GDM1 (cell line): ENCODE measurements at places on chromosomes 13 and 19.
A peak's percentile ranks its signal among the peaks of the same experiment; 100 is the strongest.

GRCh38 chr19:9885077-9885552, 50.0 kb downstream of the PIN1 start:
- no peak for DNase-seq

DNA sequence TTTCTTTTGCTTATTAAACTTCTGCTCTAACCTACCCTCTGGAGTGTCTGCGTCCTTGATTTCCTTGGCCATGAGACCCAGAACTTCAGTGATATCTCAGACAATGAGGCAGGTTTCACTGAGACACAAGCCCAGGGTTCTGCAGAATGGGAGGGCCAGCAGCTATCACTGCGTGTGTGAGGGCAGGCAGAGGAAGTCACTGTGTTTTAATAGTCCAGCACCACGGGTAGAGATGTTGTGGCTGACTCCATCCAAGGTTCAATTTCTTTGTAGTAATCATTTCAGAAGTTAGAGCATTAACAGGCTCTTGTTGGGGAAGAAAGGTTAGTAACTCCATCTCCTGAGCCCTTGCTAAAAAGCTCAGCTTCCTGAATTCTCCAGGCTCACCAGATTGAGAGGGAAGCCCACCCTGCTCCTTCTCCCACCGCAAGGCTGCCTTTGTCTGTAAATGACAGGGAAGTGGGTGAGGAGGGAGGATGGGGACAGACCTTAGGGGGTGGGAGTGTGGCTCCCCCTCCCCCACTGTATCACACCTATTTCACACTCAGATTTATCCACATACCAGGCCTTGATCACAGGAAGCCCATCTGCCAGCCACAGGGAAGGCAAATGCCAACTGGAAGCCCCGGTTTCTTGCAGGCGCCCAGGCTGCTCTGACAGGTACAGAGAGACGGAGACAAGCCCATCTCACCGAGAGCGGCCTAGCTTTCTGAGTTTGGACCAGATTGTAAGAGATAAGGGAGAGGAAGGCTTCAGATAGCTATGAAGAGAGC, 2.1 kb downstream of the C19orf12 start:
- DNase-seq: no peak

GRCh38 chr13:107743526-107743925, 471.8 kb downstream of the LIG4 start:
- DNase-seq: no peak

DNA sequence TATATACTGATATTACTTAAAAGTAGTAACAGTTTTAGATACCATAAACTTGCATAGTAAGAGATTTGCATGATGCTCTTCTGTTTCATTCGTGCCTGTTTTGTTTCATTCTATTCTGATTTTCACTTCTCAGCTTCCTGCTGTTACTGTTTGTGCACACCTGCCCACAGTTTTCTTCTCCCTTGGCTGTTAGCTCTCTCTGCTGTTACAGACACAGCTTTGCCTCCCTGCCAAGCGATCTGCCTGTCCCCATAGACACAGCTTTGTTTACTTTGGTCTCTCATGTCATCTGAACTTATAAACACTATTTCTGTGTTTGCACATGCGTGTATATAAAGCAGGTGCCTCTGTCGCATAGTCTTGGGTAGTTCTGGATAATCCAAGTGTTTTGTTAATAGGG, 21.4 kb upstream of the UPF3A start:
- no peak for DNase-seq

DNA sequence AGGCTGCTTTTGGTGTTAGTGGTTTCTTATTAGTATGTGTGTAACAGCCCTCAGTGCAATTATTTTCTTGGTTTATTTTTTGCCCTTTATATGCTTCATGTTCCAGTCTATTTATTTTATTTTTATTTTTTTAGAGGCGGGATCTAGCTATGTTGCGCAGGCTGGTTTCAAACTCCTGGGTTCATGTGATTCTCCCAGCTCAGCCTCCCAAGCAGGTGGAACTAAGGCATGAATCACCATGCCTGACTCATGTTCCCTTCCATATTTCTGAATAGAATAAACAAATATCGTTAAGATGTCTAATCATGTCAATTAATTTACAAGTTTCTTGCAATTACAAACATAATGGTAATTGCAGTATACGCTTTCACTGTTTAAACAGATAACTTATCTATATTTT, 11.7 kb downstream of the SKA3 start:
- no peak for DNase-seq

- no peak for DNase-seq
Measured at GRCh38 chr13:109418111-109418510, 368.3 kb downstream of the IRS2 start.

DNA sequence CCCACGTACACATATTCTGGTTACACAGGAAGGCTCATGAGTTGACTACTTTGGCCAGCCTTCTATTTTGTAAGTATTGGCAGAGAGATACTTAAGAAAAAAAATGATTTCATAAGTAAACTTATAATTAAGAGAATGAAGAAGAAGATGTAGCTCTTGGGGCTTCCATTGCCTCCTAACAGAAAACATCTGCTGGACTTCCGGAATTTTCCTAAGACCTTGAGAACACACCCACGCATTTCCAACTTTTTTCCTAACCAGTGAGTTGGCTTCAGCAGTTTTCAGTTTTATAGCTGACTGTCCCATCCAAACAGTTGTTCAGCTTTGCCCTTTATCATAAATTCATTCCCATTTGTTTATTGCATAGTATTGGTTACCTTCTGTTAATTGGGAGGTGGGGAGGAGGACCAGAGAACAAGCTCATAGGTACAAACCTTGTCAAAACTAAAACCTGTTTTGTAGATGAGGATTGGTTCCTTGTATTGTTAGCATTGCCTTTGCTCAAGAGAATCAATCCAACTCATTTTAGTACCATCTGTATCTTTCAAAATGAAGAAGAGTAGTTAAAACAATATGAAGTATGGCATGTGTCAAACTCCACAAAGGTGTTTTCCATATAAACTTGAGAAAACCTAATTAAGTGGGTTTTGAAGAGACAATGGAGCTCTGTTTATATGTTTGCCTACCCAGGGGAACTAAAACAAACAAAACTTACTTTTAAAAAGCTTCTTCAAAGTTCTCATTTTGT, 93.9 kb downstream of the COL4A2 start:
- DNase-seq: no peak

DNA sequence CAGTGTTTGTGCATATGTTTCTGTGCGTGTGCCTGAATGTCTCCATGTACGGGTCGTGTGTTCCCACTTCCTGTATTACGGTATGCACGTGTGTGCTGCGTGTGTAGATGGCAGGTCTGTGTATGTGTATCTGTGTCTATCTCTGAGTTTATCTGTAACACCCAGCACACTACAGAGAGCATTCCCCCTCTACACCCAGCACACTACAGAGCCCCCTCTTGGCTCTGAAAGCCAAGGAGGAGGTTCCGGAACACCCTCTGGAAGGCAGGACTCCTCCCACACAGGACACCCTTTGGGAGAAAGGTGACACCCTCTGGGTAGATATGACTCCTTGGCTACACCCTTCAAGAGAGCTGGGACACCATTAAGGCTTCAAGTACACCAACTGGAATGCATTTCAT, 2.1 kb upstream of the ERFL start:
- no peak for DNase-seq

- no peak for DNase-seq
Measured at GRCh38 chr13:110618167-110618566, 2.8 kb downstream of the NAXD start.

DNA sequence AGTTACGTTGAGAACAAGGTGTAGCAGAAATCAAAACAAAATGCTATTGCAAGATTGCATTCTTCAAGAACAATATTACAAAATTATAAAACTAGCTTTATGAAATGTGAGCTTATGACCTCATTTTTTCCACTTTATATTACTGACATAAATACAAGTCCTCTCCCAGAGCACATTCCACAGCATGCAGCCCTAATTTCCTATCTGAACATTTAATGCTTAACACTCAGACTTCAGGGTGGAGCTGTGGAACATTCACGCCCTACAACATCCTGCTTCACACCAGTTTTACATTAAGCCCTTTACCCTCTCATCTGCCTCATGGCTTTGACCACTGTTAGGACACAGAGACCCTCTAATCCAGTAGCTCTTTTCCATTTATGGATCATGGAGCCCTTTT, 65.5 kb downstream of the EPSTI1 start:
- no peak for DNase-seq

DNA sequence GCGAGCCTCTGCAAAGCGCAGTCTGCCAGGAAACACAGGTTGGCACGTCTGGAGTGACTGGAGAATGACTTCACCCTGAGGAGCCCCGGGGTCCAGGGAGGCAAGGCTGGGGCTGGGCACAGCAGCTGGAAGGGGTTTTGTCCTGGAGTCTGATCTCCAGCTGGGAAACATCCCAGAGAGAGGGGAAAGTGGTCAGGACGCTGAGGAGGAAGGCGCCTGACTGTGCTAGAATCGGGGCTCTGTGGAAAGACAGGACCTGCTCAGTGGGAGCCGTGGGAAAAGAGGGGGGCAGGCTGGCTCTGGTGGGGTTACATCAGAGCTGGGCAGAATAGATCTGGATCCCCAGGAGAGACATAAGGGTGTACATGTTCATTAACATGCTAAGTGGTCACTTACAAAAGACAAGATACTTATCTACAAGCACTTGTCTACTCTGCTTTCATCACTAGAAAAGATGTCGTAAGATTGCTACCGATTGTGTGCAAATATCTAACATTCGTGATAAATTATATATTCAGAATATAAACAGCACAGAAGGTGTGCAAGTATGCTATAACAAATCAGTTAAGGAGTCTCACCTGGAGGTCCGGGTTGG, 106.6 kb downstream of the COL4A1 start:
- DNase-seq: no peak

DNA sequence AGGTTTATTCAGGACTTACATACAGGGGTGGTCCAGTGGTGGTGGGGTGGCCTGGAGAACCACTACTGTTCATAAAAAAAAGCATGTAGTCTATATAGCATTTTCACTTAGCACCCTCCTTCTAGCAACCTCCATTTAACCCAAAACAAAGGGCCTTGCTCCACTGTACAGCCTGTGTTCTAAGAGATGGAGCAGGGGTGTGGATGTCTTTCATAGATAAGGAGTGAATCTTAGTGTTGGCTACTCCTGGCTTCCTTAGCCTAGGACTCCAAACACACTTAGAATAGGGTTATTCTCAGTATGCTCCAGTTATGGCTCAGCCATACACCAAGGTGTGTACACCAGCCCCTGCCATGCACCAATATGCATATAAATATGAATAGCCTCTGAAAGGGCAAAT, 95.2 kb downstream of the ELF1 start:
- DNase-seq: no peak

GRCh38 chr19:50195224-50195623, 8.2 kb upstream of the MYH14 start:
- no peak for DNase-seq

GRCh38 chr13:78497702-78498355, 105.5 kb downstream of the POU4F1 start:
- DNase-seq: peak; percentile 54

DNA sequence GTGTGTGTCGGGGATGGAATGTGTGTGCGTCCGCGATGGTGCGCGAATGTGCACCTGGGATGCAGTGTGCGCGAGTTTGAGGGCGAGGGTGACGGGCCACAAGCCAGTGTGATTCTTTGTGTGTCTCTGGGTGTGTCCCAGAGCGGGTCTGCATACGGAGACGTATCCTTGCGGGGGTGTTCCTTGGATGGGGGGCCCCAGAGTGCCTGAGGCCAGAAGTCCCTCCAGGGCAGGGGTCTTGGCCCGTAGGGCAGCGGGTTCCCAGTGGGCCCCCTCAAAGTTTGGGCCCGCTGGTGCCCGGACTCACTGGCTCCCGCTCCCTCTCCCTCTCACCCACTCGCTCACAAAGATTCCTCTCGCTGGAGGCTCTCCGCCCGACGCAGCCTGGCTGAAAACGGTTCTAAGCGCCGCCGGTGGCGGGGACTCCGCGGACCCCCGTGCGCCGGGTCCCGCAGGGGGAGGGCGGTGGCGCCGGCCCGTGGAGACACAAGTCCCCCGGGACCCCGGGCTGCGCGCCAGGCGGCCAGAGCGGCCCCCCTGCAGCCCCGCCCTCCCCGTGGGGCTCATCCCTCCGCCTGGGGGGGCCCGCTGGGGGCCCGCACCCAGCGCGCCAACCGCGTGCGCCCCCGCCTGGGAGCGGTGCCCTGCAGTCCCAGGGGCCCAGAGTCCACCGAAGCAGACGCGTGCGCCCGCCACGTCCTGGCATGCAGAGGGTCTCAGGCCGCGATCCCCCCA, 886 bp downstream of the CRLF1 start:
- no peak for DNase-seq

DNA sequence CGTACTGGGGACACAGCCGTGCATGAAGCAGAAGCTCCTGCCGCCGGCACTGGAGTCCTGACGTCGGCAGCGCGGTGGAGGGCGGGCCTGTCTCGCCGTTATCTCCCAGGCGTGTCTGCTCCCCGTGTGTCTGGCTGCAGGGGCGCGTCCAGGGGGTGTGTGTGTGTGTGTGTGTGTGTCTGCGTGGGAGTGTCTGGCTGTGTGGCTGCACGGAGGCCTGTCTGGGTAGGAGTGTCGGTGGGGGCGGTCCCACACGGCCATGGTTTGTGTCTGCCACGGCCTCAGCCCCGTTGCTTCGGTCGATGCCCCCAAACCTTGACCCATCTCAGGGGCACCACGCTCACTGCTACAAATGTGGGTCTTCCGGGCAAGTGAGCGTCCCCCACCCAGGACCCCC, 18.3 kb downstream of the ARID3A start:
- no peak for DNase-seq

DNA sequence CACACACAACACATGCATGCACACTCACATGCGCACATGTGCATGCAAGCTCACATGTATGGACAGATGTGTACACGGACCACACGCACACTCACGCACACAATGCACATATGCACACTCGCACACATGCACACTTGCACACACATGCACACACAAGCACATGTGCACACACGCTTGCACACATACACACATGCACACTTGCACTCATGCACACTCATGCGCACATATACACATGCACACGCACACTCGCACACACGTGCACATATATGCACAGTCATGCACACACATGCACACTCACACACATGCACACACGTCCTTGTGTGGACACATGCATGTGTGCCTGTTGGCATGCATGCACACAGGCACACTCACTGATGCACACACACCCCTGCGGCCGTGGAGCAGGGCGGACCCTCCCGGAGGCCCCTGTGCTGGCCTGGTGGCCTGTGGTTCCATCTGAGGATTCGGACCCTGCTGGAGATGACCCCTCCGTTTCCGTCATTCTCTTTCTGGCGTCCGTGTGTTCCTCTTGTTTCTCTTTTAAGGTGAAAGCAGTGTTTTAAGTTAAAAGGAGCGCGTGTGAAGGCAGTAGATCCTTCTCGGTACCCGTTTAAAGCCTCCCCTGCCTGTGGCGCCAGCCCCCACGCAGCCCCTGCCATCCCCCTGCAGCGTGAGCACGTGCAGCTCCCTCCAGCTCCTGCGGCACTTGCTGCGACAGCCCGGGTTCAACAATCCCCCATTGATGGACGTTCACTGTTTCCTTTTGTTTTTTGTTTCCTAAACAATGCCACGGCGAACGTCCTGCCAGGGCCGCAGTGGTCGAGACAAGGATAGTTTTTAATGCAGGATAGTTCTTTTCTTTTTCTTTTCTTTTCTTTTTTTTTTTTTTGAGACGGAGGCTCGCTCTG, 5.6 kb downstream of the NDUFS7 start:
- DNase-seq: no peak

DNA sequence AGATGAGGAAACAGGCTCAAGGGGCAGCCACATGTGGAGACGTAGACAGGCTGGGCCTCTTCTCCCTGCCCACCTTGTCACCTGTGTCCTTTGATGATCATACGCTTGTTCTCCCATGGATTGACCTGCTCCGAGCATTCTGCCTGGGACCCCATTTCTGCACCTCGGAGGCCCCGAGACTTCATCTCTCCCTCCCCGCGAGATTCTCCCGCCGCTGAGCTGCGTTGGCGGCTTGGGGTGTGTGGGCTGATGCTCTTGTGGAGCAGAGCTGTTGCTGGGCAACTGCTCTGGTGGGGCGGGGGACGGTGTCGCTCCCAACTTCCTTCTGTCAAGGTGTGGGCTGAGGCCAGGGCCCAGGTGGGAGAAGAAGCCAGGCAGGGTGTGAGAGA, 22.1 kb downstream of the MAST3 start:
- DNase-seq: no peak
